ENCODE measurements at places on chromosomes 4 and X.

- DNase-seq: no peak
Measured at GRCh38 chr4:169315530-169316343, 45.0 kb upstream of the SH3RF1 start.

DNA sequence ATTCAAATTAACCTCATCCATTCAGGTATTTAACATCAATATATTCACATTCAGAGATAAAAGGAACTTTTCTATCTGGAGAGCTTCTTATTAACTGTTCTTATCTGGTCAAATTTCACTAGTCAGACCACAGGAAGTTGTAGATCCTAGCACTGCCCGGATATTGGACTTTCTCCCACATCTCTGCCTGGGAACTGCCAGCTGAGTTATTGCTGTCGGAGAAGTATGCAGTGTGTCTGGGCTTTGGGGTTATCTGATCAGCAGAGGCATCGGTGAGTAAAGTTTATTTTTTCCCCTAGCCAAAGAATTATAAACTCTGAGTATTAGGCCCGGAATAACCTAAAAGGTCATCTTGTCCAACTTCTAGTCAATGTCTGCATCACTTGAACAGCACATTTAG lies 45.1 kb downstream of the OR13H1 start:
- no peak for DNase-seq

DNA sequence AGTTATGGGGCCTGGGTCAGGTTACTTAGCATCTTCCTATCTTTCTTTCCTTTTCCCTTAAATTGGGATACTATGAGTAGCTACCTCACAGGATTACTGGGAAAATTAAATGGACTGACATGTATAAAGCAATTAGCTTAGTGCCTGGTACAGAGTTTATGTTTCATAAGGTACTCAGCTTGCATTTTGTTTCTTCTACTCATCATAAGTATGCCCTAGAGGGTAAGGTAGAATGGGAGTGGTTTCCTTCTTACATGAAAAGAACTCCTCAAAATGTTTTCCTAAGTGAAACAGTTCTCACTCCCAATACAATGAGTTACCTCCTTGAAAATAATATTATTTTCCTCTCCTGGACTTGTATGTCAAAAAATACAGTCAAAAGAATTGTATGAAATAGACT lies 75.7 kb downstream of the NPFFR2 start:
- no peak for DNase-seq

GRCh38 chr4:47646372-47646771 lies 161.3 kb downstream of the ATP10D start:
- no peak for DNase-seq

Measured in stimulated activated CD8-positive, alpha-beta memory T cell treated with anti-CD3 and anti-CD28 coated beads, Interleukin-15, amount 100 ng/mL, for 24 hours (primary cell).